ENCODE measurements at places on chromosomes 11 and 22. TPM values are rescaled to one million over a fixed set of nuclear protein-coding genes. Genes with fewer than 3 reads are reported as not detected.

DNA sequence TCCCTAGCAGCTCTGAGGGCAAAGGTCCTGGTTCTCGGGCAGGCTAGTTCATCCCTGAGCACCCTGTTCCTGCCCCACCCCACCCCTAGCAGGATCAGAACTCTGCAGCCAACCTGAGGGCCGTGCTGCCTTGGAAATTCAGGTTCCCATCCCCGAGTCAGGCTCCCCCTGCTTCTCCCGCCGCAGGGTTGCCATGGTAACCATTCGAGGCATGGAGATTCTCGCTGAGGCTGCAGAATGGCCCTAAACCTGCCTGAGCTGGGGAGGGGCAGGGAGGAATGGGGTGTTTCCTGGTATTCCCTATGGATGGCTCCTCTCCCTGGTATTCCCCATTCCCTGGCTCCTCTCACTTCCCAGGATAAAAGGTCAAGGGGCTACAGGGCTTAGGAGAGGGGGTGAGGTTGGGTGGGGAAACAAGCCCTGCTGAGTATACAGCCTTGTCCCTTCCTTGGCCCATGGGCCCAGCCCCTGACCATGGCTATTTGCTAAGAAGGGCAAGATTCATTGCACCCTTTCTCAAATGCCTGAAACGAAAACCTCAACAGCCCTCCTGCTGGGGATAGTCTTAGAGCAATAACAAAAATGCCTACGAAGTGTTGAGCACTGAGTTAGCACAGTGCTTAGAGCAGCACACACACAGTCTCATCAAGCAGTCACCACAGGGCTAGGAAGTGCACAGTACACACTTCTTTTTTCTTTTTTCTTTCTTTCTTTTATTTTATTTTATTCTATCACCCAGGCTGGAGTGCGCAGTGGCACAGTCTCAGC, 58.7 kb downstream of the CHST1 start:
- no peak for DNase-seq

- no peak for DNase-seq
Measured at GRCh38 chr11:71109186-71109585, 143.2 kb downstream of the SHANK2 start.

OR51A2 gene
- polyA plus RNA-seq = not detected

GRCh38 chr11:65927904-65928397, 8.7 kb downstream of the DRAP1 start:
- DNase-seq = no peak

- DNase-seq = no peak
Measured at GRCh38 chr11:125916683-125917347, 12.5 kb downstream of the DDX25 start.

DNA sequence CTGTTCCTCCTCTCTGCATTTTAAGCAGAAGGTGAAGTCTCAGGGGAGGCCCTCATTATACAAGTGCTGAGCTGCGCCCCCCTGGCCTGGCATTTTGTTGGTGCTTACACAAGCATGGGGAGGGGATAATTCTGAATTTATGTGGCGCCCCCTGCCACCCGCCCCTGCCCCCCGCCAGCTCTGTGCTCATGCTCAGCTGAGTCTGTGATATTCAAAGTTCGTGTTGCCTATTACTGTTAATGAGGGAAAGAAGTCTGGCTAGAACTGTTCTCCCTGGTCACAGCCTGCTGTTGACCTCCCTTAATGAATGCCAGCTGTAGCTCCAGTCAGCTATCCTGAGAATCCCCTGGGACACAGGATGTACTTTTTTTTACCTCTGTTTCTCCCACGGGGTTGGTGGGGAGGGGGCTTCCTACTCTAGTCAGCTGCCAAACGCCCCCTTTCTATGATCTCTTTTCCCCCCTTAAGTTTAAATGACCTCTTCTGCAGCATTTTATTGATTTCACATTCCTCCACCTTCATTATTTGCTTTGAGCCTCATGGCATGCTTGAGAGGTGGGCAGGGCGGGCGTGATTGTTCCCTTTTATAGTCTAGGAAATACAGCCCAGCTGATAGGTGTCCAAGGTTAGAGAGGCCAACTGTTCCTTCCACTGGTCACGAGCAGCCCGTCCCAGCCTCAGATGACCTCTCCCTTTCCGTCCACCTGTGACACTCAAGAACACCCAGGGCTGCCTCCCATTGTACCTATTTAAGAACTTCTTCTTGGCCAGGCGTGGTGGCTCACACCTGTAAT, 12.2 kb downstream of the USP2 start:
- DNase-seq = no peak

DNA sequence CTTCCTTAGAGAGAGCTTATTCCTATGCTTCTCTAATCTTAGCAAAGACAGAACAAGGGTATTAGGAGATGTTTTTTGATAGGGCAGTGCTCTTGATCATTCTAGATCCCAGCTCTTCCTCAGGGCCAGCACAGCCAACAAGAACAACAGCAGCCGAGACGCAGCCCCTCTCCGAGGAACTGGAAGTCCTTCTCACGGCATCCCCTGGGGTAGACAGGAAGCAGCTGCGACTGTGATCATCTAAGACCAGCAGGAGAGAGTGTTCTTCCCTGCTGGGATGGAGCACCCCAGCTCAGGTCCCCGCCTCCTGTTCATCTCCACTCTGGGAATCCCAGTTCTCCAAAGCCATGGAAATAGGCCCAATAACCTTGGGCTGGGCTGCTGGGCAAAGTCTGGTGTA, 29.6 kb downstream of the IRAG1 start:
- DNase-seq = no peak

MGAT3 gene
- 1.1 TPM for polyA plus RNA-seq

DNA sequence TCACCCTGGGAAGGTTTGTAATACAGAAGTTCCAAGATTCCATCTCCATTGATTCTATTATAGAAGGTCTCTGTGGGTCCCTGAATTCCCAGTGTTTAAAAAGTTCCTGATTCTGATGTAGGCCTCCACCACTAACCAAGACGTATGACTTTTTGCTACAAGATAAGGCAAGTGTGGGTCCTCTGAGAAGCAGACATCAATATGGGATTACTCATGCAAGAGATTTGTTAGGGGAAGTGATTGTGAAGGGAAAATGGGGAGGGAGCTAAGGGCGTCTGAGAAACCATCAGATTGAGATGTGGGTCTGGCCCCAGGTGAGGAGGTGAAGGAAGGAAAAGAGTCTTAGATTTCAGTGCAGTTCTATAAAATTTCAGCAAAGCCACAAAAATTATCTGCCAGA, 10.2 kb upstream of the LGR4 start:
- no peak for DNase-seq

DNA sequence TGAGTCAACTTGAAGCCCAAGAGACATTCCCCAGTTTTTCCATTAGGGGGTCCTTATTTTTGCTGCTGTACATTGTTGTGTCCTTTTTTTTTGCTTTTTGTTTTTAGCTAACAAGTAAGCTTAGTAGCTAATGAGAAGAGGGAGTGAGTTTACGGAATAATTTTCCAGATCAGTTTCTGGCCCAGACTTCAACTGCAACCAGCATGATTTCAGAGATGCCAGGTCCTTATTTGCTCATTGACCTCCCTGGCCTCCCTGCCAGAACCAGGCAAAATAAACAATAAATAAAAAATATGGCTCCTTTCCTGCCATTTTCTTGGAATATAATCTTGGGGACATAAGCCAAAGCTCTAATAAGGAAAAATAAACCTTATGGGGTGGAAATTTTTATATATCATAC, 185.9 kb downstream of the FAT3 start:
- DNase-seq = no peak

PHETA2 gene
- 12.8 TPM for polyA plus RNA-seq

DNA sequence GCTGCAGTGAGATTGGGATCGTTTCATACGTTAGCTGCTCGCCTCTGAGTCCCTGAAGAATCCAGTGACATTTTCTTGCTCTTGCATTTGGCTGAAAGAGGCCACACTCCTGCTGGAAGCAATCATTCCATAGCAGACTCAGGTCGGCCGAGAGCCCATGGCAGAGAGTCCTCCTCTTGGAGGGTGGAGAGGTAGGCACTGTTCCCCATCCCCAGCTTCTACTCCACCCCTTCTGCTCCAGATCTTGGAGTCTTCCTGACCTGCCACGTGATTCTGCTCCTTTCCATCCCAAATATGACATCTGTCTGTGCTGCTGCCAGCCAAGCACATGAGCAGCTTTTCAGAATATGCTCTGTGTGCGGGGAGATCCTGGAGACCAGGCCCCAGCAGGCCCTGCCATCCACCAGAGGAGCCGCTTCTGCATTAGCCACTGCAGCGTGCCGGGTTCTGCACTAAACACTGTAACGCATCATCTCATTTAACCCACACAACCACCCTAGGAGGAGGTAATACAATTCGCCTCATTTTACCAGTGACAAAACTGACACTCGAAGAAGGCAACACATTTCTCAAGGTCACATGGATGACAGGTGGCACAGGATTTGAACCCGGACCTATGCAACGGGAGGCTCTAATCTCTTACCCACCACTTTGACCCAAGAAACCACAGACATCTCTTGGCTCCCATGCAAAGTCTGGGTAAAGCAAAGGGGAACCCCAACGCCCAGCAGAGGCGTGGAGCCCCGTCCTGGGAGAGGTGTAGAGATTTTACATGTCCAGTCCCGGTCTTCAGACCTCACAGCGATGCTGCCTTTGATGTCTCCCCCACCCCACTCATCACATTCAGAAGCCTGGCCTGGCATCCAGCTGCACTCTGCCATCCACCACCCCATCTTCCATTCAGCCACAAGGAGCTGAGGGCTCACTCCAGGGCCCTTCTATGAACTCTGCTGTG, 78.8 kb downstream of the FEZ1 start:
- no peak for DNase-seq

DNA sequence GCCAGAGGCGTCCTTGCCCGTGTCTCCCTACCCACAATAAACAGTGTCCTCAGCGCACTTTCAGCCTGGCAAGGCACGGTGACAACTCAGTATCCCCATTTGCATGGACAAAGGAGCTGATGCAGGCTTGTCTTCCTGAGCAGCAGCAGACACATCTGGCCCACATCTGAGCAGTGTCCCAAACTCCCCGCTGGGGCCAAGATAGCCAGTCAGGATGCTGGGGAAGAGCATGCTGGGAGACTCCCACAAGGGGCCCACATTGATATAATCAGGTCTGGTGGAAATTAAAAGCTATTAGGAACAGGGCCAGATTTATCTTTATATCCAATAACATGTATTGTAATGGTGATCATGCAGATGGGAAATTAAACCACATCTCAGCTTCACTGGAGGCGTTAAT, 24.7 kb downstream of the DSCAML1 start:
- no peak for DNase-seq

DNA sequence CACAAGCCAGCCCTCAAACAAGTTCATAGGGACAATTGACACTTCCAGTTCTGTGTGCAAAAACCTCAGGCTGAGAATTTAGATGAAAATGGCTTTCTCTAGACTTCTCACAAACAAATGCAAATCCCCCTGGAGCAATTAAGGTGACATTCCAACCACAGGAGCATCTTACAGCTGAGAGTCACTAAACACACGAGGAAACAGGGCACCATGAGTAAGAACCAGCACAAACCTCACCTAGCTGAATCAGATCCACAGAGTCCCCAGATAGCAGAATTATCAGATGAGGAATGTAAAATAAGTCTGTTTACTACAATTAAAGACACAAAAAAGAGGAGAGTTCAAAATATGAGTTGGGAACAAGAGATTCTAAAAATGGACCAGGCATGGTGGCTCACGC, 51.5 kb downstream of the RTL6 start:
- no peak for DNase-seq

NCF4 gene
- 6.5 TPM for polyA plus RNA-seq

OR4C13 gene
- polyA plus RNA-seq = not detected
